ENCODE measurements at places on chromosomes 6 and 20.

GRCh38 chr6:168576388-168576787, 135.4 kb downstream of the SMOC2 start:
- DNase-seq = no peak

DNA sequence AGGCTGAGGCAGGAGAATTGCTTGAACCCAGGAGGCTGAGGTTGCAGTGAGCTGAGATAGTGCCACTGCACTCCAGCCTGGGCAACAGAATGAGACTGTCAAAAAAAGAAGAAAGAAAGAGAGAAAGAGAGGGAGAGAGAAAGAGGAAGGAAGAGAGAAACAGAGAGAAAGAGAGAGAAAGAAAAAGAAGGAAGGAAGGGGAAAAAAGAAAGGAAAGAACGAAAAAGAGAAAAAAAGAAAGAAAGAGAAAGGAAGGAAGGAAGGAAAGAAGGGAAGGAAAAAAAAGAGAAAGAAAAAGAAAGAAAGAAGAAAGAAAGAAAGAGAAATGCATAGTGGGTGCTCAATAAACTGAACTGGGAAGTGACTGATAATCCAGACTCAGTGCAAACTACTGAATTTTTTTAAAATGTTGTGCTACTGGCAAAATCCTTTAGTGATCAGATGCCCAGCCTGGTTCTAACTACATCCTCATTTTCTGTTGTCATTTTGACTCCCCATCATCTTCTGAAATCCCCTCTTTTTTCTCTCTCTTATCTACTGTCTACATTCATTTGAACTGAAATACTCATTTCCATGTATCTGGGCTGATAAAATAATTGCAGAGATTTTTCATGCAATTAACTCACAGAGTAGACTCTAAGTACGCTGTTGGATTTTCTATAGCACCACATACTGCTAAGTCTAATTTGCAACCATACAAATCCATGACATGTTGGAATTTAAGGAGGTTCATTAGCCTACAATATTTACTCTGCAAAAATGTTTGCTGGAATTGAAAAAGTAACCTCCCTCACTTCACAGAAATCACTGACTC, 85.3 kb upstream of the HIVEP1 start:
- no peak for DNase-seq

DNA sequence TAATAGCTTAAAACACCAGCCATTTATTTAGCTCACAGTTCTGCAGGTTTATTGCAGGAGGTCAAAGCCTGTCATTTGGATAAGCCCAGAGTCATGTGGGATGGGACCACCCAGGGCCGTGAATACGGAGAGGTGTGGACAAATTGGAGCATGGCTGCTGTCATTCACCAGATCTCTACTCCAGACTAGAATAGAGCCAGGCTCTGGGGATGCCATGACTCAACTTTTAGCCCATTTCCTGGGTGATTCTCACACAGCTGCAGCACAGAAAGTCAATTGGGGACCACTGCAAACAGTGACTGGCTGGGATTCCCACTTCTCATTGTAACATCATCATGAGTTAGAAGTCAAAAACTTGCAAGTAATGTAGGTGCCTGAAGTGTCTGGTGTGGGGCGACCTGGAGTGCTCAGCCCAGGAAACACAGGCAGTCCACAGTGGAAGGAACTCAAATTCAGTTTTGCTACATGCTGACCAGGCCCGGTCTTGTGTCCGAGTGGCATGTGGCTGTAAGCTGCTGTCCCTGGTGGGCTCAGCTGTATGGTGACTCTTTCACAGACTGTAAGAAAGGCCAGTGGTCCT, 174.3 kb downstream of the SCP2D1 start:
- DNase-seq = no peak

GRCh38 chr20:57901526-57901925, 191.7 kb upstream of the PMEPA1 start:
- no peak for DNase-seq

DNA sequence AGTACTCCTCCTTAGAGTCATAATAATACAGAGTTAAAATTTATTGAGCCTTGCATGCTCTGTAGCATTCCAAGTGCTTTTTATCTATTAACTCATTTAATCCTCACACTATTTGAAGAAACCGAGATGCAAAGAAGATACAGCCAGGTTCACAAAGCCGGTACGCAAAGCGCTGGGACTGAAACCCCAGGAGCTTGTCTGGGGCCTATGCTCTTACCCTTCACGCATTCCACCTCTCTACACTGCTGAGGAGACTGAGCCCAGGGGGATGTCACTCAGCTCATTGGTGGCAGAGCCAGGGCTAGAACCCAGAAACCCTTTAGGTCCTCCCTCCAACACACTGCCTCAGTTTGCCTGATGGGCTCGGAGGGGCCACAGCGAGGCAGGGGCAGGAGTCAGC, 19.7 kb upstream of the MRPS18A start:
- no peak for DNase-seq

DNA sequence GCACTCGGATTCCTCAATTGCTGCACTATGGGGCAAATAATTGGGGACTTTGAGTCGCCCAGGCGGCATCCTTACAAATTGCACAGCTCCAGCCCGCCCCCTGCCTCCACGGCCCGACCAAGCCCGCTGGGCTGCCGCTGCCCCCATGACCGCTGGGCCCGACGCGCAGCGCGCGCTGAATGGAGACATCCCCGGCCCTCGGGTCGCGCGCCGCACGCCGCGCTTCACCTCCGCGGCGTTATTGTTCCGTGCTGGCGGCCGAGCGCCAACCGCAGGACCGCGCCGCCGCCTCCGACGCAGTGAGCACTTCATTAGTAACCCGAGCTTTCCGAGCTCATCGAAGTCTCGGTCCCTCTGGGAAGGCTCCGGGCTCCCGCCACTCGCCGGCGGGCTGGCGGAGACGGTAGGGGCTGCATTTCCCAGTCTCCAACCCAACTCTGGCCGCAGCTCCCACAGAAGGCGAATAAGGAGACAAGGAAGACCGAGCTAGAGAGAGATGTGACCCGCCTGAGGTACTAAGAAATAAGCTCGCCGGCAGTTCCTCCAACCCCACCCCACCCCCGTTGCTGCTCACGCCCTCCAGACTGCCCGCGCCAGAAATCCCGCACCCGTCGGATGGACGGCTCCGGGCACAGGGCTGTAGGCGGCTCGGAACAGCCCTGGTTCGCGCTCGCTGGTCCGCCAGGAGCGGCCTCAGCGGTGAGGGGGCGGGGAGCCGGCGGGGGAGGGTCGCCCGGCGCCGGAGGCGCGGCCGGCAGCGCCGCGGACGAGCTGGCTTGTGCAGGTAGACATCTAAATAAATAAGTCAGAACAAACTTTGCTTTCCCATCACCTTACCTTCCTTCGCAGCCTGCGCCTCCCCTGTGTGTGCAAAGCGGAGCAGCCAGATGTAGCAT, 703 bp downstream of the EPHA7 start:
- no peak for DNase-seq

GRCh38 chr6:169168302-169168630, 85.4 kb downstream of the THBS2 start:
- DNase-seq = no peak

DNA sequence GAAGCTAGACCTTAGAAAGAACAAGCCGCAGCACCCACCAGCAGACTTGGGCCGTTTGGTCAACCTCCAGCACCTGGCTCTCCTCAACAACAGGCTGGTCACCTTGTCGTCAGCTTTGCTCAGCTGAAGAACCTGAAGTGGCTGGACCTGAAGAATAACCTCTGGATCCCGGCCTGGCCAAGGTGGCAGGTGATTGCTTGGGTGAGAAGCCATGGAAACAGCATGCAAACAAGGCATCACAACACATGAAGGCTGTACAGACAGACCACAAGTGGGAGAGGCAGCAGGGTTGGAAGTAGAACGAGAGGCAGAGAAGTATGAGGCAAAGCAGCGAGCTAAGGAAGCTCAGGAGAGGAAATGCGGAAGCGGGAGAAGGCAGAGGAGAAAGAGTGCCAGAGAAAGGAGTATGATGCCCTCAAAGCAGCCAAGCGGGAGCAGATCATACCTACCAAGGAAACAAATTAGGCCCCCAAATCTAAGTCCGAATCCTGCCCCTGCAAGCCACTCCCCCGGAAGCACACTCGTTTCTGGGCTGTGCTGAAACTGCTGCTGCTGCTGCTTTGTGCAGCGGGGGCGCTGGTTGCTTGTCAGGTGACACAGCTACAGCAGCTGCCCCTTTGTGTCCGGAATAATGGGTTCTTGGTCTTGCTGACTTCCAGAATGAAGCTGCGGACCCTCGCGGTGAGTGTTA, 121.6 kb upstream of the LGSN start:
- no peak for DNase-seq

DNA sequence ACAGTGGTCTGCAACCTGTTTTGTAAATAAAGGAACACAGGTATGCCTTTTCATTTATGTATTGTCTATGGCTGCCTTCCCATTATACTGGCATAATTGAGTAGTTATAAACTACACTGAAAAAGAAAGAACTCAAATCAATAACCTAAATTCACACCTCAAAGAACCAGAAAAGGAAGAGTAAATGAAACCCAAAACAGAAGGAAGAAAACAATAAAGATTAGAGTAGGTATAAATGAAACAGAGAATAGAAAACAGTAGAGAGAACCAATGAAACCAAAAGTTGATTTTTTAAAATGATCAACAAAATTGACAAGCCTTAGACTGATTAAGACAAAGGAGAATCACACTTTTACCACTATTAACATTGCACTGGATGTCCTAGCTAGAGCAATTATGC, 34.7 kb downstream of the FAM184A start:
- no peak for DNase-seq

- no peak for DNase-seq
Observed at GRCh38 chr6:7260291-7261031, 52.5 kb downstream of the SSR1 start.

GRCh38 chr6:39199231-39199940, 29.9 kb downstream of the KCNK5 start:
- DNase-seq = no peak

GRCh38 chr6:24455061-24455460, 34.3 kb downstream of the GPLD1 start:
- DNase-seq = no peak

DNA sequence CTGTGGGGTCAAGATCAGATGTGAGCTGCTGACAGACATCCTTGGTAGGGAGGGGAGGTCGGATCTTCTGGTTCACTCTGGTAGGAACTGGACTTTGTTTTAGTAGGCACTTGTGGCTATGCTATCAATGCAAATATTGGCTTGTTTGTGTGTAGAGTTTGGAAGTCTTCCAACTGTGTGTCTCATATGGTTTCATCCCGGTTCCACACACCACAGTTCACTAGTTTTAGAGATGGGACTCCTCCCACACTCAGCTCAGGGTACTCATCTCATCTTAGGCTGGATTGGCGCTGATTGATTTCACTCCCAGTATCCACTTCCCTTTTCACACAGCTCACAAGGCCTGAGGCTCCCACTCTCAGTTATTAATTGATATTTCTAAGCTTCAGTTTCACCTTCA, 161.3 kb downstream of the THBS2 start:
- DNase-seq = no peak

- DNase-seq = no peak
Observed at GRCh38 chr20:51506527-51507215, 35.8 kb downstream of the NFATC2 start.

GRCh38 chr6:116111552-116112528, 11.2 kb downstream of the NT5DC1 start:
- DNase-seq = no peak

DNA sequence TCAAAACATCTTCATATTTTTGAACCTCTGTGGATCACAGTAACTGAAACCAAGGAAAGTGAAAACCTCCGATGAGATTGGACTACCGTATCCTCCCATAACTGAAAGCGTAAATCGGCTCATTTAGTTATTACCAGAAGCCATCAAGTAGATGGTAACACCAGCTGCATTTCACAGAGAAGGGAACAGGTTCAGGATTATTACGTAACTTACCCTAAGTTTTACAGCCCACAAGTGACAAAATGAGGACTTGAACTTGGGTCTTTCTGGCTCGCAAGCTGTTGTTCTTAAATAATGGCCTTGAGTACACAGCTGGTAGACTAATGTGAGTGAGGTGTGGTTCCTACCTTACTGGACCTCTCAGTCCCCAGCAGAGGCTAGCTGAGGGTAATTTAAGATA, 37.9 kb upstream of the CBLN4 start:
- no peak for DNase-seq

DNA sequence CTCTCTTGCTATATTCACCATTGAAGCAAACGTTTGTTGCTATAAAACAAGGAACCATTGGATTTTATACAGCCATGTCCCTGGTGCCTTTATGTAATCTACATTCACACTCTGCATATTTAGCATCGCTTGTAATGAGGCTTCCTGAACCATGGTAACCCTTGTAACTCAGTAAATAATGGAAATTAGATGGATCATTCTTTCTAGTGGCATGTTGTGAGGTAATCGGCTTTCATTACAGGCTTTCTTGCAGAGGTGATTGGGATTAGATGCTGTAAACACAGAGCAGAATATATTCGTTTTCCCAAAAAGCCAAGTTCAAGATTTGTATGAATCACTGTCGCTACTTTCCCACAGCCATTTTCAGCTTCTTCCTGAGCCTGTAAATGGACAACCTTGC, 36.1 kb downstream of the SMPDL3A start:
- no peak for DNase-seq

- no peak for DNase-seq
Observed at GRCh38 chr20:51510936-51511605, 31.4 kb downstream of the NFATC2 start.

GRCh38 chr6:142799639-142800038, 145.3 kb downstream of the HIVEP2 start:
- DNase-seq = no peak

- DNase-seq = no peak
Observed at GRCh38 chr6:28522594-28523240, 3.0 kb upstream of the GPX5 start.

- DNase-seq = no peak
Observed at GRCh38 chr6:157533048-157533871, 152.3 kb downstream of the ZDHHC14 start.

DNA sequence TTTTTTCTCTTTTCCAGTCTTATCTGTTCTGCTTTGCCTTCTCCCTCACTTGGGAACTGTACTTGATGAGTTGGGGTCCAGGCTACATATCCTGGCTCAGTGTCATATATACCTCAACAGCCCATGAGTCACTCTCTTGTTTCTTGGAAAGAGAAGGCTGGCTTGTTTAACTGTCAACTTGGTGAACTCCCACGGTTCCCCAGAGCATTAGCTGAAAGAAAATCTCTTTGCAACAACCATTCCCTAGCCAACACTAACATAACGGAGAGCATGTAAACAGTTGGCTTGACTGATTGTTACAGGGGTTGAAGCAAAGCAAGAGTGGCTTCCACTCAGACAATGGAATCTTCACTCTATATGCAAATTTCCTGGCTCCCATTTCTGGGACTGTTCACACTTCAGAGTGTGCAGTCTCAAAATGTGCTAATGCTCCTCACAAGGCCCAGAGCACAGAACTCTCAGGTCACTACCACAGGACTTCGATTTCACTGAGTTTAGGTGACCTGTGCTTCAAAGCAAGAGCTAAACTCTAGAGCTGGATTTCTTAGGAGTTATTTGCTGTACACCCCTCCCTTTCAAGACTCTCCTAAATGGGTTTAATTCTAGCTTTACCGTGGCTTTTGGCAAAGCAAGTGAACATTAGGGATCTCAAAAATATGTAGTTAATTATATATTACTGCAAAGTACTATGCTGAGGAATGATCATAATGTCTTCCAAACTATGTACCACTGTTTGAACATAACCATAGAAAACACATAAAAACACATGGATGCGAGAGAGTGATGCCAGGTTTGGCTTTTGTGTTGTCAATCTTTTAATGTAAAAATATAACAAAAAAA, 609.8 kb downstream of the RFPL4B start:
- no peak for DNase-seq

All from CD4-positive, alpha-beta T cell treated with Interleukin-6 at 100 ng/mL for 8 hours (primary cell).